ENCODE measurements at places on chromosomes 7 and 10.

GRCh38 chr7:35450456-35451214, 196.7 kb upstream of the TBX20 start:
- no peak for DNase-seq

- DNase-seq = no peak
These were observed 183.0 kb downstream of the SRPK2 start for GRCh38 chr7:105205592-105206237.

DNA sequence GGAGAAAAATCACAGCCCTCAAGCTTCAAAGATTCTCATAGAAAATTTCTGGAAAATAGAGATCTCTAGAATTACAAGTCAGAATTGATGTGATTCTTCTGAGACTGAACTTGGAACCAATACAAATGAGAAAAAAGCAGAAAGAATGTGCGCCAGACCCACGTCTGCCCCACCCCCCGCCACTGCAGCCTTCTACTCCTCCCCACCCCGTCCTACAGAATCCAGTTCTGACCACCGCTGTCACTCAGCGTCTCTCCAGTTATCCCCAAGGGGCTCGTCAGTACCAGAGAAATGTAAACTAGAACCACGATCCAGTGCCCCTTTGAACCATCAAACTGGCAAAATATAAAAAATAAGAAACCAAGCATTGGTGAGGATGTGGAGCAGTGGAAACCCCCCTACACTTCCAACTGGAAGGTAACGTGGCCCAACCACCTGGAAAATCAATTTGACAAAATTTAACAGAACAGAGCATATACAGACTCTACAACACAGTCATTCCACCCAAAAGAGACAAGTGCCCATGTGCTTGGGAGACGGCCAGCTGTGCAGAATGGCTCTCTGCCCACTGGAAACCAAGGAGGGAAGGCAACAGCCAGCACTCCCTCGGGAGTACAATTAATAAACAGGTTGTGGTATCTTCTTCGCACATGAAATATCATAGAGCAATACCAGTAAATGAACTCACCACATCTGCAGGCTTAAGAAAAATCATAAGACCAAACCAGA, 397.9 kb downstream of the TNS3 start:
- DNase-seq = no peak

- DNase-seq = no peak
These were observed 563.9 kb upstream of the C7orf33 start for GRCh38 chr7:148026713-148027112.

- no peak for DNase-seq
These were observed 150.4 kb downstream of the JCAD start for GRCh38 chr10:29908962-29909361.

DNA sequence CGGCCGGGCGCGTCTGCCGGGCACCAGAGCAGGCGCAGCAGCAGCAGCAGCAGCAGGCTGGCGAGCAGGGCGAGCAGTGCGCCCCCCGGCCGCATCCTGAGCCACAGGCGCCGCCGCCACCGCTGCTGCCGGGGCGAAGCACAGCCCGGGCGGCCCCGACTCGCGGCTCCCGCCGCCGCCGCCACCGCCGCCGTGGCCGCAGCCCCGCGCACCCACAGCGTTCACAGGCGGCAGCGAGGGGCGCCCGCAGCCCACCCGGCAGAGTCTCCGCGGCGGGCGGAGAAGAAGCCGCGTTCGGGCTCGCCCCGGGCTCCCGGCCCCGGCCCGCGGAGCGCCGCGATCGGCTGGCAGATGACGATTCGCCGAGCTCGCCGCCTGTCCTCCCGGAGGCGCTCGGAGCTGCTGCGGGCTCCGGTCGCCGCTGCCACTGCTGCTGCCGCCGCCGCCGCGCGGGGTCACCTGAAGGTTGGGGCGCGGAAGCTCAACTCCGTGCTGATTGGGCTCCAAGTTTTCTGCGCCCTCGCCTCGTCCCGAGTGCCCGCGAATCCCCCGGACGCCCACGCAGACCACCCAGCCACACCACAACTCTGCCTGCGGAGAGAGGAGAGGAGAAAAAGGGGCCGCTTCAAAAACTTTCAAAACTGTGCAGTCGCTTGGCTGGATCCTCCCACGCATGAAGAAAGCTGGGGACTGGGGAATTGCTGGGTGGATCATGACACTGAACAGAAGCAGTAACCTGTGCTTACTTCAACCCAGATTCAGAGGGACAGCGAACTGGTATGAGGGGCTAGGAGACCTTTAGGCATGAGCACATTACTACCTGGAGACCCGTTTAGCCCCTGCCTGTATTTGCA, at the start of gene ST8SIA6:
Gene ST8SIA6 (minus strand): TSS at position 435 of the 854 bp plus-strand sequence. CDS start 340 bp downstream, at position 95.
- DNase-seq = no peak

GRCh38 chr7:25594122-25594521, 365.8 kb upstream of the NPVF start:
- no peak for DNase-seq

- DNase-seq = no peak
These were observed 16.2 kb upstream of the TES start for GRCh38 chr7:116194115-116194514.
